ENCODE measurements at places on chromosomes 2 and 18.
A peak's percentile ranks its signal among the peaks of the same experiment; 100 is the strongest.

DNA sequence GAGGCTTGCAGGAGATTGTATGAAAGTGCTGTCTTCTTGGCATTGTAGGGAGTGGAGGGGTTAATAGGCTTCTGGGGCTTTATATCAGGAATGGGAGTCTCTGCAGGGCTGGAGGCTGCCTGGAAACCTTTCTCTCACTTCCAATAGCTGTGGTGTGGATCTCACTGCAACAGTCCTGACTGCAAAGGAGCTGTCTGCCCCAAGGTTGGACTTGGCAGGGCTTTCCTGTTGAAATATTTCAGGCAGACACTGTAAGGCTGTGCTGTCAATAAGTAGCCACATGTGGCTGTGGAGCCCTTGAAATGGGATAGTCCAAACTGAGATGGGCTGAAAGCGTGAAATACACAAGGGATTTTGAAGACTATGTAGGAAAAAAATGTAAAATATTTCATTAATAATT lies 399.1 kb upstream of the SPRED2 start:
- DNase-seq: no peak

- peak; percentile 31 for DNase-seq
Observed at GRCh38 chr2:9693196-9693491, 62.3 kb upstream of the YWHAQ start.

DNA sequence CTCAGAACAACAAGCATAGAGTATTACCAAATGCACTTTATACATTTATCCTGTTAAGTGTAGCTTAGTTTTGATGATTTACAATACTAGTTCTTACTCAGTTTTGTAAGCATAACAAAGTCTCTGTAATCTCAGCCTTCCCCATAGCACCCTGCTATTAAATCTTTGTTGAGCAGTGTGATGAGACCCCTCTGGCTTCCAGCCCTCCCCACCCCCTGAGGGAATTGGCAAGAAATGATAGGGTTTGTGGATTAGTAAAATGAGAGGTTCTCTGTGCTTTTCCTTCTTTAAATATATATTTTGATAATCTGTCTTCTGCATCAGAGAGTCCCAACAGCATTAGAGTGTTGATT lies 37.2 kb downstream of the ZNF521 start:
- DNase-seq: no peak

DNA sequence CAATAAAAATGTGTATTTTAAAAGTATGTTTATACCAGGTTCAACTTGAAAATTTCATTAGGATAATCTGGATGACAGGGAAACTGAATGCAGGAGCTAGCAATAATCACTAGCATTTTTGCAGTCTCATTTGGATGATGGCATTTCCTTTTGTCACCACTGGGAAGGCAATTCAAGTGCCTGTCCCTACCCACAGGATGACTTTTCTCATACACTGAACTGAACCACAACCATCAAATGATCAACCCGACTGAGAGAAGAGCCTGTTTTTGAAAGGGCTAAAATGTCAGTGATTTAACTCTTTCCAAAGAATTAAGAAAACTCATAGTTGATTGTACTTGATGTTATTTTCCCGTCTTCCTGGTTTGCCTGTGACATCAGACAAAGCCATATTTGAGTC lies 115.0 kb downstream of the FAM124B start:
- no peak for DNase-seq

DNA sequence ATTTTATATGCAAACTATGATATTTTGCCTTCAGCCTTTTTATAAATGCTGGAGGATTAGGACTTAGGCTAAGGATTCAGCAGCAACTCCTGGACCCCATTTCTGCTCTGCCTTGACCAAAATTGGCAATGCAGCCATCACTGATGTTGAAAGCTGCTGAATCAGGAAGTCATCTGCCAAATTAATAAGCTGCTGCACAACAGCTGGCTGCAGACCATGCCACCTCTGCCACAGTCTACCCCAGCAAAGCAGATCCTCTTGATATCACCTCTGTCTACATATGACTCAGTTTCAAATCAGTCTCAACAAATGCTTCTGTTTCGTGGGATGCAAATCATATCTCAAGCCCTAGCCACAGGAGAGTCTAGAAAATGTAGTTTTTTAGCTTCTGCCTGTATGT lies 7.1 kb upstream of the SOS1 start:
- peak; percentile 63 for DNase-seq

- DNase-seq: no peak
Observed at GRCh38 chr2:48914477-48915089, 159.1 kb upstream of the LHCGR start.

GRCh38 chr18:71321319-71321718 lies 1032.5 kb downstream of the SOCS6 start:
- no peak for DNase-seq

GRCh38 chr2:81858998-81859397 lies 1554.4 kb upstream of the LRRTM1 start:
- no peak for DNase-seq

- no peak for DNase-seq
Observed at GRCh38 chr2:20877960-20878359, 55.1 kb upstream of the LDAH start.

DNA sequence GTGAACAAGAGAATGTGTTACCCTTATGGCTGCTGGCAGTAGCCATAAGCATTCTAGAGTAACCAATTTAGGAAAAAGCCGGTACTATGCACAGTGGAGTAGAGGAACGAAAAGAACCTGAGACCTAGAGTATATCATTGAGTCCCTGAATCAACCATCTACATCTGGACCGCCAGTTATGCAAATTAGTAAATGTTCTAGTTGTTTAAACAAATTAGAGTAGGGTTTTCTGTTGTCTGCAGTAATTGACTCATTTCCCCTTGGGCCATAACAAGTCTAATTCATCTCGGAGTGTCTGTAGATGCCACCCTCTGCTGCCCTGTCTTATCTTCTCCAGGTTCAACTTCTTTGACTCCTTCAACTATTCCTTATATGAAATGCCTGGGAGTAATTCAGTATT lies 60.1 kb upstream of the CAPN13 start:
- no peak for DNase-seq

- DNase-seq: no peak
Observed at GRCh38 chr2:46275995-46276394, 21.2 kb upstream of the EPAS1 start.

DNA sequence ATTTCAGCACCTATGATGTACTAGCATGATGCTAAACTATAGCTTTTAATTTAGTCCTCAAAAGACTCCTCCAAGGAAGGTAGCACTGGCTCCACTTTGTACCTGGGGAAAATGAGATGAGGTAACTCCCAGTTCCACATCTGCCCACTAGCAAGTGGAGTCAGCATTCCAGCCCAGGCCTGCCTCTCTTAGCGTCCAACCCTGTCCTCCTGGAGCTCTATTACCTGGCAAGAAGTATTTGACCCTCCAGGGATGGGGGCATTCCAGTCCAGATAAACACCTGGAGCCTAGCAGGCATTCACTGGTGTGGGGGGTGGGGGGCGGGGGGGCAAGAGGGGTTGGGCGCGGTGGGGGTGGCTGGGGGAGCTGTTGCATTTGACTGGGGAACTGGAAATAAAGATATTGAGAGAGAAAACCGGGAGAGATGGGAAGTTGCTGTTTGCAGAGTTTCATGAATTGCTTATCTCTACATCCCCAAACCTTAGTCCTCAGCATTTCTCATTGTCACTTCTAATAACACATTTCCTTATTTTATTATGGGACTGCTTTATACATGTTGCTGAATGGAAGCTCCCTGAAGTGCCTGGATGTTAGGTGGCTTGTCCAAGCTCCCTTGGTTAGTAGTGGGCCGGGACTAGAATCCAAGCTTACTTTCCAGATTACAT lies 22.0 kb upstream of the FZD5 start:
- no peak for DNase-seq

GRCh38 chr2:98006378-98006777 lies 10.6 kb upstream of the TMEM131 start:
- no peak for DNase-seq

DNA sequence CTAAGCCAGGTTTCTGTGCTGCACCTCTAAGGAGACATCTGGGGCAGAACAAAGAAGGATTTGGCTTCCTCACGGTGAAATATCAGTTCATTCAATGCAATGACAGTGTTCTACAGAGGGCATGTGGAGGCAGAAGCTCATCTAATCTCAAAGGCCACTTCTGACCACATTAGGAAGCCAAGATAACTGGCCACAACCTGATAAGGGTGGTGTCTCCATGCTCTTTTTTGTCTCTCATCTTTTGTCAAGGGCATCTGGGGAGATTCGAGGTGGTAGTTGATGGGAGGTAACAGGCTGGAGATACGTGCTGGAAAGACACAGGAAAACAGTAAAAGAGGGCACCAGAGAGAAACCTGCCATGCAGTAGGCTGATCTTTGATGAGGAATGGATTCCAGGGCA lies 303.9 kb downstream of the LRATD1 start:
- DNase-seq: no peak

GRCh38 chr2:192932376-192932775 lies 737.6 kb upstream of the TMEFF2 start:
- no peak for DNase-seq

Measured in activated naive CD4-positive, alpha-beta T cell treated with Interleukin-2 at 50 U/mL for 16 hours (primary cell).